Stimulated activated CD4-positive, alpha-beta T cell treated with anti-CD3 and anti-CD28 coated beads, Interleukin-1b, Interleukin-23, amount 100 ng/mL, for 1 hour (primary cell): ENCODE measurements at places on chromosomes 11 and 22.

GRCh38 chr22:21635771-21636510, 3.4 kb downstream of the CCDC116 start:
- no peak for DNase-seq

GRCh38 chr11:93084727-93085505, 112.9 kb downstream of the SLC36A4 start:
- no peak for DNase-seq

DNA sequence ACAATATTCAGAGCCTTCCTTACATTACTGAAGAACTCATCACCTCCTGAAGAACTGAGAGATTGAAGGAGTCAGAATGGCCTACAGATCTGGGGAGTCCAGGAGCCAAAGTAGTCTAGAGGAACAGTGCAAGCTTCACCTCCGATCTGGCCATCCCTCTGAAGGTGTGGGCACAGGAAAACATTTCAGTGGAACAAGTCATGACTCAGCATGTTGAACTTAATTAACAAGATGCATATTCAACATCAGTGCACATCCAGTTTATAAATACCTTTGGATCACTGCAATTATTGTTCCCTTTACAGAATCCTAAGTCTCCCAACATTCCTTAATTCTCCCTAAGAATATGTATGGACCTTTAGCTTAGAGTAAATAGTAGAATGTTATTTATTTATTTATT, 25.5 kb downstream of the PAAF1 start:
- no peak for DNase-seq

GRCh38 chr11:46437122-46437689, 45.6 kb upstream of the CHRM4 start:
- no peak for DNase-seq
